Activated CD4-positive, CD25-positive, alpha-beta regulatory T cell (primary cell): ENCODE measurements at places on chromosomes 5 and 9.

DNA sequence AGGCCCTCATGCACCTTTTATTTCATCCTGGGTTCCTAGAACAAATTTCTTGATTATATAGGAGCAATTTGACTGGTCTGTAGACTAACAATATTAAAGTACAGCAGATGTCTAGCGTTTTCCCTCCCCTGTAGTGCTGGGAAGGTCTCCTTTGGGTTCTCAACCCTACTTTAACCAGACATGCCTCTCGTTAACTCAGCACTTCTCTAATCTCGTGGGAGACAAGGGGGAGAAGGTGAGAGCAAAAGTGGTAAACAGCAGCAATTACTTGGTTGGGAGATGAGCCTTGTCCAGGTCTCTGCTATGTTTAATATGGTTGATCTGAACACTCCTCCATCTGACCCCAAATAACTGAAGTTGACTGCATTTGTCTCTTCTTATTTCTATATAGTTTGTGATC lies 22.0 kb downstream of the CETN3 start:
- DNase-seq: no peak

DNA sequence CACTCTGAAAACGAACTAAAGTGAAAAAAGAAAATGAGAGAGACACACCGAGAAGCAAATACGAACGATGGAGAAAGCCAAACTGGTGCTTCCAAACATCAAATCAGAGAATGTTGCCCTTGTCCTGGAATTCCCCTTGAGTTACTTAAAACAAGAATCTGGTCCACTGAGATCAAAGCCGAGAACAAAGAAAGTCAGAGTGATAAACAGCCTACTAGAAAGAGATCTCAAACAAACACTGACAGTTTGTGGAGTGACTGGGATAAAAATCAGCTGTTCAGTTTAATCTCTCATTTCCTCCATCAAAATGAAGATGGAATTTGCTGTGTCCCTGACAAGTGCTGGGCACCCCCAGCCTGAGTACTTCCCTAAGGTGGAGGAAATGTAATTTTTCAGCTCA lies 582.6 kb downstream of the NR2F1-AS1 start:
- DNase-seq: no peak

GRCh38 chr5:36820900-36821299 lies 55.7 kb upstream of the NIPBL start:
- no peak for DNase-seq

- DNase-seq: no peak
These were observed 36.5 kb downstream of the LPCAT1 start for GRCh38 chr5:1487079-1487764.

DNA sequence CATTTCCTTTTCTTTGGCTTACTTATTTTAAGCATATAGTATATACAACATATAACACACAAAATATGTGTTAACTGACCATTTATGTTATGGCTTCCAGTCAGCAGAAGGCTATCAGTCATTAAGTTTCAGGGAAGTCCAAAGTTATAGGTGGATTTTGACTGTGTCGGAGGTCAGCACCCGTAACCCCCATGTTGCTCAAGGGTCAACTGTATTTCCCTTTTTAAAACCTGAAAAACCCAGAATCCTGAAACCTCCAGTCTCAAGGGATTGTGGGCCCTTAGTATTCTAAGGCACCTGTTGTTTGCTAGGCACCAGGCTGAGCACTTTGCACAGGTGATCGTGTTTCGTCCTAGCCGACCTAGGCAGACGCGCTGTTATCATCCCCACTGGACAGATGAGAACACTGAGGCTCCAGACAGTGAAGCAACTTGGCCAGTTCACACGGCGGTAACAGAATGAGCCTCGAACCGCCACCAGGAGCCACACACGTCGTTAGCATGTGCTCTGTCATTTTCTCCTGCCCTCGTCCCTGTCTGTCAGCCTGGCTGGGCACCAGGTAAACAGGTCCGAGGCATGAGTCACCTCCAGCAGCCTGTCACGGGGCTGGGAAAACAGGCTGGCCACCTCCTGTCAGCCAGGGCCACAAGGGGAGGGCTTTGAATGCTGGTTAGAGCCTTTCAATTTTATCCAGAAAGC lies 39.9 kb downstream of the DUSP1 start:
- no peak for DNase-seq

DNA sequence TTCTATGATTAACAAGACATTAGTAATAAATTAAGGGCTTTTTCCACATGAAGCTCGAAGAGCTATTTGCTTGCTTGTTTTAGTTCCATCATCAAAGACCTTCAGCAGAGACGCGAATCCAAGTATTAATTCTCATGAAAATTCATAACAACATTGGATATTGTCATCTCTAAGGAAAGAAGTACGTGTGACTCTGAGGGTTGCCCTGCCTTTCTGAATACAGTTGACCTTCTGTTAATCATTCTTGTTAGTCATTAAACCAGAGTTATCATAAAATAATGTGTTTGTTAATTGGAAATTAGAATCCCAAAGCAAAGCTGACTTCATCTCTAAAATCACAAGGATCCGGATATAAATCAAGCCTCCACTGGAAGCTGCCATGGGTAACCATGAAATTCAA lies 222.5 kb downstream of the ZNF608 start:
- no peak for DNase-seq

GRCh38 chr5:149217096-149217802 lies 54.4 kb upstream of the AFAP1L1 start:
- DNase-seq: no peak

DNA sequence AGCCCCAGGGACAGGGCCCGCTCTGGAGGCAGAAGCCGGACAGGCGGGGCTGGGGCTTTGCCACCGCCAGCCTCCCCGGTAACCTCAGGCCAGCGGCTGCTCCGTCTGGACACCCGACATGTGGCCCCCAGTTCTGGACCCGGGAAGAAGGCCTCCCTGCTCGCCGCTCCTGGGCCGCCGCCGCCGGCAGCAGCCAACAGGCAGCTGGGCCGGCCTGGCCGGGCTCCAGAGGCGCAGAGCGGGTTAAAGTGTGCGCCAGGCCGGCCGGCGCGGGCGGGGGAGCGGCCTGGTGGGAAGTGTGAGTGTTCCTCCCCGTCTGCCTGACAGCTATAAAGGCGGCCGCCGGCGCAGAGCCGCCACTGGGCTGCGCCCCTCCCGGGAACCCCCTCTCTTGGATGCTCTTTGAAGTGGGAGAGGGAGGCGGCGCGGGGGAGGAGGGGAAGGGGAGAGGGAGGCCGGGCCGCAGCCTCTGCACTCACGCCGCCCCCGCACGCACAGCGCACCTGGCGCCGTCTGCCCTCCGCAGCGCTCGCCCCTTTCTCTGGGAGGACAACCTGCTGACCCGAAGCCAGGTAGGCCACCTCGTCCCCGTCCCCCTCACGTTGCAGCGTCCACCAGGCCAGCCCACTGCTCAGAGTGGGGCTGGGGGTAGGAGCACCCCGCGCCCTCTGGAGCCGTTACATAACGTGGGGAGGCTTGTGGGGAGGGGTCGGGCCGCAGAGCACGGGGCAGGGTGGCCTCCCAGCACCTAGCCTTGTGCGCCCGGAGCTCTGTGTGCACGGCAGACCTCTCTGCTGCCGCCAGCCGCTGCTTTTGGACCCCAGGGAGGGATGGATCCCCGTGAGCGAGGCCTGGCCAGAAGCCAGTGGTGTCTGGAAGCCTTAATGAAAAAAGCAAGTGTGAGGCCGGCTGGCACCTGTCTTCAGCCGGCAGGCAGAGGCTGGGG lies at the start of gene ADAMTSL2:
Gene ADAMTSL2 (plus strand): TSS at position 359 of the 946 bp plus-strand sequence. CDS start 2,009 bp downstream, outside the sequence.
- DNase-seq: no peak

DNA sequence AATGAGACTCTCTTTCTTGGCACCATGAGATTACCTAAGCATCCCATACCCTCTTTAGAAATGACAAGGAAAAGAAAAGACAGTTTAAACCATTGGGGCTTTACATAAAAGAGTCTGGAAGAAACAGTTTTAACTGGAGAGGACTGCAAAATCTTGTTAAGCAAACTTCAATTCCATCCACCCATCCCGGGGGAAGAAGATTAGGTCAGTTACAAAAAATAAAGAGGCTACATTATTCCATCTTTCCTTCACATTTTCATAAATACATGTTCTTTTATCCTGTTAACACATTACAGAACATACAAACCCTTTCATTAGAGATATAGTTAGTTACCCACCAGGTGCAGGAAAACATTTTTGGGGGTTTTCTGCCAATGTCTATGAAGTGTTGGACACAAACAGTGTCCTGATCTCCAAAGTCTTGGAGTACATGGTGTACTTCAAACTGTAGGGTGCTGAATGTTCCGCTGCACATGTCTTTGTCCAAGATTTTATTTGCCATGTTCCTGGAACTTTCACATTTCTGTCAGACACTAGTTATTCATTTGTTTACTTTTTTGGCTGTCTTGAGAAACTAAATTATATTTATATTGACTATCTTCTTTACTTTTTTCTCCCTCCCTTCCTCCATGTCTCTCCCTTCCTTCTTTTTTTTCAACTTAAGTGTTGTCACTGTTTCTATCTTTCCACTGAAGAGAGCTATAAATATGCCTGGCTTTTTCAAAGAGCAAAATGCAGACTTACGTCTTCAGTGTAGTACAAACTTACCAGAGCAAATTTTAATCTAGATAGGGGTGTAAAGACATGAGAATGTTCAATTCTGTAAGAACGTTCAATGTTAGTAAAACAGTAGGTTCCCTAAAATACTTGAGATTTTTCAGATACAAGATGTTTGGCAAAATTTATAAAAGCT lies 410.9 kb upstream of the PRR16 start:
- DNase-seq: no peak

- no peak for DNase-seq
These were observed 475.1 kb downstream of the DMRTA1 start for GRCh38 chr9:22921742-22922141.
